DMS53 (cell line): ENCODE measurements at places on chromosomes 13 and 19.
A peak's percentile ranks its signal among the peaks of the same experiment; 100 is the strongest.

DNA sequence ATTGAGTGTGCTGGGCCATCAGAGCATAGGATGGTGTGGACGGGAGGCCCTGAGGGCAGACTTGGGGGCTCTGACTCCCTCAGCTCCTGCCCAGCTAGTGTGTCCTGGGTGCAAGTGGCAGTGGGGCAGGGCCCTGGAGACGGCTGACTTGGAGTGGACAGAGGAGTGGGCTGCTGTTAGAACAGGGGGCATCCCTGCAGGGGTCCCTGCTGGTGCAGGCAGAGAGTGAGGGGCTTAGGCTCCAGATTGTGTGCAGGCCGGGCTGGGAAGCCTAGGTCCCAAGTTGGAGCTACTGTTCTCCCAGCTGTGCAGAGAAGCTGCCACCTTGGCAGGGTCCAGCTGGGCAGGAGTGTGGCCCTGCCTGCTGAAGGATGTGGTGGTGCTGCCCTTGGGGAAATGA is 8.6 kb downstream of the KCTD15 start:
- no peak for DNase-seq

DNA sequence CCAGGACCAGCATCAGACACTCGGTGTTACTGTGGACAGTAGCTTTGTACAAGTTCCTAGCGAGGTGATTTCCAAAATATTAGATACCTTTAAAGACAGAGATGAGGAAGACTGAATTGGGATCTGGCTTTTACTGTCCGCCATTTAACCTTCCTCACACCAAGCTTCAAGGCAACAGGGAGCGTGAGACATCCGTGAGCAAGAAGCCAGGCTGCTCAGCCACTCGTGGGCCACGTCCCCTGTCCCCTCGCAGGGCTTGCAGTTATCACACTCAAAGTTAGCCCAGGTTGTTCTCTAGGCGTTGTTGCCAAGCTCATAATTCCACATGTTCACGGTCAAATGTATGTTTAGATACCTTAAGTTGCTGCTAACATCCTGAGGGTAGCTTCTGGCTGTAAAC is 102.9 kb downstream of the COL4A2 start:
- DNase-seq, result no peak

DNA sequence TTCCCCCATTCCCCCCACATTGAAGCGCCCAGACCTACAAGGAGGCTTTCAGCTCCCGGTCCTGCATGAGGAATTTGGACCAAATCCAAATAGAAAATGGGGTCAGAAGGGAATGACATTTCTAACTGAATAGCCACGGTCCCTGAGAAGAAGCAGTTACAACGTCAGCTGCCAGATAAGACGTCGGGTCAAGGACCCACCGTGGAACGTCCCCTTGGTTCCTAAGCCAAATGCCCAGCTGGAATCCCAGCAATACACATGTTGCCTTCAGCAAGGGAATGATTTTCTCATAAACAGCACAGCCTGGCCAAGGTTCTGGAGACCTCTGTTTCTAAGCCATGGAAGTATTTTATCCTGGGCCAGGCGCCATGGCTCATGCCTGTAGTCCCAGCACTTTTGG is 109.1 kb upstream of the PEG3 start:
- DNase-seq, result no peak

GRCh38 chr19:38424272-38424671 is 1.7 kb downstream of the RASGRP4 start:
- DNase-seq, result no peak

DNA sequence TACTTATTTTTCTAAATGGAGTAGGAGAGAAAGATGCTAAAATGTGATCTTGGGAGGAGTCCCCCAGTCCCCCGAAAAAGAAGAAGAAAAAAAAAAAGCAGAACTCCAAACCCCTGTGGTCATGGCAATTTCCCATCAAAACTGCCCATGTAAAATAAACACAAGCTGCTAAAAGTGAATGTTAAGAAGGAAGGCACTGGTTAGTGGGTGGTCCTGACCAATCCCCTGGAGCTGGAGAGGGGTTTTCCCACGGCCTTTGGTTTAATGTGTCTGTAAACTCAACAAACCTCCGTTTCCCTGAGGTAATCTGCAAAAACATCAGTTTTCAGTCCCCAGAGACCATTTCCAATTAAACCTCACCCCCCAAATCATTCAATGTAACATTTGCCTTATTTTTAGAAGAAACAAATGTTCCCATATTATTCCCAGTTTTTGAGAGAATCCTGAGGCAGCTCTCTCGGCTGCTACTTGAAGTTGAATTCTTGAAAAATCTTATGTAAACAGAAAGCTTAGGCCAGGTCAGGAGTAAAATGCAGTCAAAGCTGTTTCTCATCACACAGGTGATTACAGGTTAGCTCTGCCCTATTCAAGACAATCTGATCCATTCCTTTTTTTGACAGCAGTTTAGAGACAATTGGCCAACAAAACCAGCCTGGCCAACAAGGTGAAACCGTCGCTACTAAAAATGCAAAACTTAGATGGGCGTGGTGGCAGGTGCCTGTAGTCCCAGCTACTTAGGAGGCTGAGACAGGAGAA is 17.0 kb downstream of the RAB3D start:
- no peak for DNase-seq

DNA sequence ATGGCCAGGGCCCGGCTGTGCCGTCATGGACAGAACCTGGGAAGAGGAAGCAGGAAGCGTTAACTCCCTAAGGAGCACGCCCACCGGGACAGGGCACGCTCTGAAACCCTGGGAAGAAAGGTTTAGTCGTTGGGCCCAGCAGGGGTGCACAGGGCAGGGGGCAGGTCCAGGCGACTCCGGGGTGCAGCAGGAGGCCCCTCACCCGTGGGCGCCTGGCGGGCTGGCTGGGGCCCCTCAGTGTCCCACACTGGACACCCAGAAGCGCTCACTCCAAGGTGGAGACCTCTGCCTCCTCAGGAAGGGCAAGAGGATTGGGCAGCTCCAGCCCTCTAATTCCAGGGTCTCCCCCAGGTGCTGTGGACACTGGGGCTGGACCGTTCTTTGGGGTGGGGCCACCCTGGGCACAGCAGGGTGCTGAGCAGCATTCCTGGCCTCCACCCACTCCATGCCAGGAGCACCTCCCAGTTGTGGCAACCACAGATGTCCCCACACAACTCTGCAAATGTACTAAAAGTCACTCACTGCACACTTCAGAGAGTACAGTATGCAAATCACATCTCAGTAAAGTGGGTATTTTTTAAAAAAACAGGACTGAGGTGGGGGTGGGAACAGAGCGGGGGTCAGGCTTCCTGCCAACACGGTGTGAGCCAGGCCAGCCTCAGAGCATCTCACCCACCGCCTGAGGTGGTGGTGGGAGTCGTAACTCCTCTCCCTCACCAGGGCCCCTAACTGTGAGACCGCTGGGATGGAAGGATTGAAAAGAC is 35.2 kb downstream of the PIP5K1C start:
- DNase-seq, result no peak

GRCh38 chr13:110648848-110649421 is 33.6 kb downstream of the NAXD start:
- no peak for DNase-seq

DNA sequence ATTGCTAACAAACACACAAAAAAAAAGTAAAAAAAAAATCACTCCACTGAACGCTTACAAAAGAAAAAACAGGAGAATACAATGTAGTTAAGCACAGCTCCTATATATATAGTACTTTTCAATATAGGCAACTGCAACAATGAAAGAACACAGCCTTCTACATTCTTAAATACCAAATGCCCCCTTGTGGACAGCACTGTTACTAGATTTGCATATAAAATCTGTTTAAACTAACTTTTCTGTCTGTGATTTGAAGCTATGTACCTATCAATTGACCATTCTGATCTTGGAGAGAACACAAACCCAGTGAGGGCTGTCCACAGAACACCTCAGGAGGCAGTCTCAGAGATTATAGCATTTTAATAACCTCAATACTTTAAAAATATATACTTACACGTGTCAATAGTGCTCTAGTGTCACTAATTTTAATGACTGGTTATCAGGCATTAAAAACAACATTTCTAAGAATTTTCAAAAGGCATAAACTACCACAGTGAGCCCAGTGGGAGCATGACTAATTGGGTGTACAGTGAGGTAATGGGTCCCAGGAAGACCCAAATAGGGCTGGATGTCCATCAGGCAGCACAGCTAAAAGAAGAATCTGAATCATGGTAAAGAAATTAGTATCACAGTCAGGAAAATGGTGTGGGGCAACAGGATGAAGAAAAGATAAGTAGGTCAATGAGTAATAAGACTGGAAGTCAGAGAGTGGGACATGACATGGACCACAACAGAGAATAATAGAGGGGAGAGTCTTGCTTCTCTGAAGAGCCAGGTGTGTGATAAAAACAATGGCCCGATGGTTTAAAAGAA is 22.2 kb downstream of the CCDC169 start:
- DNase-seq, result peak; percentile 89

DNA sequence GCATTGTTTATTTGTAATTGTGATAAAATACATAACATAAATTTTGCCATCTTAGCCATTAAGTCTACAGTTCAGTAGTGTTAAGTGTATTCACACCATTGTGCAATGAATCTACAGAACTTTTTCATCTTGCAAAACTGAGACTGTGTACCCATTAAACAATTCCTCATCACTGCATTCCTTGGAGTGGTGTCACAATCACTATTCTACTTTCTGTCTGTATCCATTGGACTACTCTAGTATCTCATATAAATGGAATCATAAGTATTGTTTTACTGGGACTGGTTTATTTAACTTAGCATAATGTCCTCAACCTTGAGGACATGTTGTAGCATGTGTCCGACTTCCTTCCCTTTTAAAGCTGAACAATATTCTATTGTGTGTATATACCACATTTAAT is 36.8 kb downstream of the UFM1 start:
- DNase-seq, result no peak

- DNase-seq, result peak; percentile 12
Observed at GRCh38 chr13:73000027-73000674, 58.7 kb upstream of the KLF5 start.

DNA sequence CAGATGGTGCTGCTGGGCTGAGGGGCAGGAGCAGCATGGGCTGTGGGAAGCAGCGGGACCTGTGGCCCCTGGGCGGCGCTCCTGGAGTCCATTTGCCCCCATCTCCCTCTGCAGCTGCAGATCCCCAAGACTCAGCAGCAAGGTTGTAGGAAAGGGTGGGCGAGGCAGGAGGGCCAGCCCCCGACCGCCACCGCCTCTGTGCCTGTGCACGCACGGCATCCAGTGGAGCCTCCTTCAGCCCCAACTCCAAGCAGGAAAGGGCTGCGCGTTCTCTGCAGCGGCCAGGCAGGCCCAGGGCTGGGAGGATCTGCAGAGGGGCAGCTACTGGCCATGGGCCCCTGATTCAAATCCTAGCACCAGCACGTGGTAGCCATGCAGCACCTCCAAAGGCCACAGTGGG is 20.8 kb downstream of the DPF1 start:
- no peak for DNase-seq

DNA sequence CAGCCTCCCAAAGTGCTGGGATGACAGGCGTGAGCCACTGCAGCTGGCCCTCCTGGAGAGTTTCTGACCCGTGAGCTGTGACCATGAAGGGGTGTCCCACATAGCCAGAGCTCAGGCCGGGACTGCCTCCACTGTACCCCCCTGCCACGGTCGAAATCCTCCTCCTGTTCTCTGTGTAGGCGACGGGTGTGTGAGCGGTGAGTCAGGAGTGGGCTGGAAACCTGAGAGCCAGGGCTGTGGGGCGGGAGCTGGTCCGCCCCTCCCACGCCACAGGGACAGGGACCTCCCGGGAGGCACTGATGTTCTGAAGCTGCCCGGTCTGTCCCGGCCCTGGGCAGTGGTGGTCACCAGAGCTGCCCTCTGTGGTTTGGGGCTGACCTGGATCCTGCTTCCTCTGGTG is 3.9 kb downstream of the WDR18 start:
- DNase-seq, result no peak

DNA sequence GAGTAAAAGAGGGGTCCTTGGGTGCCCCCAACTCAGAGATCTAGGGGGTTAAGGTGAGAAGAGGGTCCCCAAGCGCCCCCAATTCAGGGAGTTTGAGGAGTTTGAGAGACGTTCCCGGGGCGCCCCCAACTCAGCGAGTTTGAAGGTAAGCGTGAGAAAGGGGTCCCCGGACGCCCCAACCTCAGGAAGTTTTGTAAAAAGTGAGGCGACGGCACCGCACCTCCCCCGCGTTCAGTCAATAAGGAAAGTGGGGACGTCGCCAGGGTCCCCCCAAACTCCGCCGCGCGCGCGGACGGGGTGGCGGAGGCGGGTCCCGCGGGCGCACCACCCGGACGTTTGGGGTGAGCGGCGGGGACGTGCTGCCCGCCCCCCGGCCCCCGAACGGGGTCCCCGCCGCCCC is 353 bp downstream of the RFX2 start:
- DNase-seq, result no peak

DNA sequence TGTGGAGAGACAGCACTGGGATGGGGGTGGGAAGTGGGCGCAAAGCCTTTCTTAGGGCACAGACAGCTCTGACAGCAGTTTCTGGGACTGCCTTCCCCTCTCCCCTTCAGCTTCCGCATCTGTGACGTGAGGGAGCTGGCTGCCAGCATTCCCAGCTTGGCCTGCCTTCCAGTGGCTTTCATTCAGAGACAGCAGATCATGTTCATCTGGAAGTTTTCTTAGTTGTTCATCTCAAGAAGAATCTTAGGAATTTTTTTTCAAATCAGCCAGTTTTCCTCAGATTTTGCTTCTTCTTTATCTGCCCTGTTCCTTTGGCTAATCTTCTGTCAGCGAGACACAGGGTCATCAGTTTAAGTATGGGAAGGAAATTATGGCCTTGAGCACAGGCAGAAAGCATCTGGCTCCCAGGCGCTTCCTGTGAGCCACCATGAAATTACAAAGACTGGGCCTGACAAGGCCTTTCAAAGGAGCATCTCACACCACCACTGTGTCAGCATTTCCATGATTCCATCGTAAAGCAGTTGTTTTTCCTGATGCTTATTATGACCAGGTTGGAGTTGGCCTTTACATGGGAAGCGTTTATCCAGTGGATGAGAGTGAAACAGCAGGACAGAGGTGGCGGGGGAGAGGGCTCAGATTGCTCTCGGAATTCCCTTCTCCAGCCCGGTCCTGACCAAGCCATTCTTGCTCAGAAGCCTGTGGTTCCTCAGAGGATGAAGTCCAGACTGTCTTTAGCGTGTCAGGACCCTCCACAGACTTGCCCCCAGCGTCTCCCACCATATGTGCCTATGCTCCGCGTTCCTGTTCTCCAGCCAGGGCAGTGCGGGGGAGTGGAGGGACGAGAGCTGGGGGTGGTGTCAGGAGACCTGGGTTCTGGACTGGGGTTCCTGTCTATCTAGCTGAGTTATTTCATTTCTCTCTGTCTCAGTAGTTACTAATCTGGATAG is 43.6 kb downstream of the ARHGAP35 start:
- no peak for DNase-seq

GRCh38 chr19:4690361-4690760 is 20.2 kb upstream of the MYDGF start:
- DNase-seq, result no peak

DNA sequence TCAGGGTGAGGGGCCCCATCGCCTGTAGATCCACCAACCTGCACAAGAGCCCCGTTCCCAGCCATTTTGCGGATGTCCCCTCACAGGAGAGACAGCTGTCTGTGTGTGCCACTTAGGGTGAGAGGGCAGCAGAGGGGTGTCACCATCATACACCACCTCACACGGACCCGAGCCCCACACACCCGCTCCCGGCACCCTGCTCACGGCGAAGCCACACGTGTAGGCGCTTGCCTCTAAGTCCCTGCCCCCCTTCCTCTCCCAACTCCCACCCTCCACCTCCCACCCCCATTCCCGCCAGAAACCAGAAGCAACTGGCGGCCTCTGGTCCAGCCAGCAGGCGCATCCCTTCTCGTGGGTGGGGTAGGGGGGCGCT is 4.0 kb upstream of the DPF1 start:
- DNase-seq, result no peak
